ENCODE measurements at places on chromosomes 7 and 10.

DNA sequence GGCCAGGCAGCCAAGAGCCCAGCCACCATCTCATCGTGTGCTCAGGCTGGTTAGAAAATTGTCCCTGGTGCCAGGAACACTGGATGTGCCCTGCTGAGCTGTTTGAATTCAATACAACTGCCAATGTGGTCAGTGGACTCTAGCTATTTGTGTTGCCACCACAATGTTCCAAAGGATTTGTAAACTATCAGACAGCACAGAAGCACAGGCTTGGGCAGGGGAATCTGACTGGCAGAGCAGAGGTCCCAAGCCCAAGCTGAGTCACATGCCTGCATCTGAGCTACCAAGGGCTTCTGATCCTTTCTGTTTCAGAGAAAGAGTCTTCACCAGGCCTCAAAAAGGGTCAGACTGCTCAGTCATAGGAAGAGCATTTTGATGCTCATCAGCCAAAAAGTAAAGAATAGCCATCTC is 232.1 kb upstream of the SEMA3C start:
- no peak for DNase-seq

DNA sequence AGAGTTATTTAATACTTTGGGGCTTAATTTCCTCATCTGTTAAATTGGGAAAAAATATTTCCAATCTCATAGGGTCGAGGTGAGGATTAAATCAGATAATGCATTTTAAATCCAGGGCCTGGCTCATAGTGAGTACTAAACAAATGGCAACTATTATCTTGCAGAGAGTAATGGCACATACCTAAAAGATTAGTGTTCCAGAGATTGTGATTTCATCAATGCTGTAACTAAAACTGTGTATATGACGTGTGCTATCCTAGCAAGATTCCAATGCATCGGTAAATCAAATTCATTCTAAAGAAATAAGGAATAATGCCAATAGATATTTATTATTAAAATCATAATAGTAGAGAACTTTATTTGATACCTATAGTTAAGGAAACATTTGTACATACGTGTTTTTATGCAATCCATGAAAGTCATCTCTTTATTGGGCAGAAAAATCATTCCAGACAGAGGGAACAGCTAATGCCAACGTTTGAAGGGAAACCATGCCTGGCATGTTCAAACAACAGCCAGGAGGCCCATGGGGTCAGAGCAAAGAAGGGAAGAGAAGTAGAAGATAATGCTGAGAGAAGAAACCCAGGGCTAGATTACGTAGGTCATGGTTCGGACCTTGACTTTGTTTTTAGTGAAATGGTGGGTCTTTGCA is 174.8 kb upstream of the AGR3 start:
- DNase-seq, result no peak

DNA sequence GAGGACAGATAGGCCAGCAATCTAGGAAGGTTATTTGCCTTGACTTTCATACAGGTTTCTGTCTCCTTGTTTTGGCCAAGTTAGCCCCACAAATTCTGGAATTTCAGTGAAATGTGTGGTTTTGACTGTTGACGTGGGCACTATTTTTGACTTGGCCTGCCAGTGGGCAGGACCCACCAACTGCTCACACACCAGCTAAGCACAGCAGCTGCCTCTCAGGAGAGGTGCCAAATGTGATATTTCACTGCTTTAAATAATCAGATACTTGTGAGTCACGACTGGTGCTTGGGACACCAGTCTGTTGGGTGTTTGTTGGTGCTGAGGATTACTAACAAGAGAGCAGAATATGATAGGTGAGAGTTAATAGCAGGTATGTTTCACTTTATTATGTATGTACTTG is 409.7 kb upstream of the MTPN start:
- DNase-seq, result no peak

DNA sequence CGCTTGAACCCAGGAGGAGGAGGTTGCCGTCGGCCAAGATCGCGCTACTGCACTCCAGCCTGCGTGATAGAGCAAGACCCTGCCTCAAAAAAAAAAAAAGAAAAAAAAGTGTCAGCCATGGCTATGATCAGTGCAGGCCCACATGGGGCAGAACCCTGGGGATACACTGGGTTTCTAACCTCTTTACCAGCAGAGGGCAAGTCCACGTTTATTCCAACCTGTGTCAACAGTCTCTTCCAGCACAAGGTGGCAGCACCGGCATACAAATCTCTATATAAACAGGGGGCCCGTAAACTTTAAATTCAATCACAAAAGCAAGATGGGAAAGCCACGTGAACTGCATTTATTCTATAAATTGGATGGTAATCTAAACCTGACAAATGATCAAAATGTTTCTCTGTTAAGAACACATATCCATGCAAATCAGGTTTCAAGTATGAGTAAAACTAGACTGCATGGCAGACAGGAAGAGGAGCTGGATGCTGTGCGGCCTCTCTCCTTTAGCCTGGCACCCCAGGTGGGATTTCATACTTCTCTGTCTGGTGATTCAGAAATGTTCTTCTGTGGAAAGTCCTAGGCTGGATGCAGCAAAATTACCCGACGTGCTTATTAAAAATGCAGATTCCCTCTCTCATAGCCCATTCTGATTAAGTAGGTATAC is 60.0 kb upstream of the STEAP1B start:
- peak; percentile 44 for DNase-seq

- DNase-seq, result no peak
Observed at GRCh38 chr7:157779206-157779605, 442.4 kb downstream of the DNAJB6 start.

DNA sequence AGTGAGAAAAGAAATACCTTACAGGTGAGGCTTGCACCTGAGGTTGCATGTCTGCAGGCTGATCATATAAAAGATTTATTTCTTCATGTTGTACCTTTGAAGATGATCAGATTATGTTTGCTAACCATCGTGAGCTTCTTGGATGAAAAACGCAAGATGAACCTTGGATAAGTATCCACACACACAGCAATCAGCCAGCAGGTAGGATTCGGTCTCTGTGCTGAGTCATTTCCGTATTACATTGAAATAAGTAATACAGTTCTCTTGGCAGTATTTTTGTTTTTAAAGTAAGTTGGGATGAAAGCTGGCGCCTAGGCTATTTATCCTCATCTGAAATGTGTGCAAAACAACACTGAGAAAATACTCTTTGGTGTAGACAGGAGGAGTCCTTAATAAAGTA is 109.0 kb upstream of the PRKCQ start:
- no peak for DNase-seq

DNA sequence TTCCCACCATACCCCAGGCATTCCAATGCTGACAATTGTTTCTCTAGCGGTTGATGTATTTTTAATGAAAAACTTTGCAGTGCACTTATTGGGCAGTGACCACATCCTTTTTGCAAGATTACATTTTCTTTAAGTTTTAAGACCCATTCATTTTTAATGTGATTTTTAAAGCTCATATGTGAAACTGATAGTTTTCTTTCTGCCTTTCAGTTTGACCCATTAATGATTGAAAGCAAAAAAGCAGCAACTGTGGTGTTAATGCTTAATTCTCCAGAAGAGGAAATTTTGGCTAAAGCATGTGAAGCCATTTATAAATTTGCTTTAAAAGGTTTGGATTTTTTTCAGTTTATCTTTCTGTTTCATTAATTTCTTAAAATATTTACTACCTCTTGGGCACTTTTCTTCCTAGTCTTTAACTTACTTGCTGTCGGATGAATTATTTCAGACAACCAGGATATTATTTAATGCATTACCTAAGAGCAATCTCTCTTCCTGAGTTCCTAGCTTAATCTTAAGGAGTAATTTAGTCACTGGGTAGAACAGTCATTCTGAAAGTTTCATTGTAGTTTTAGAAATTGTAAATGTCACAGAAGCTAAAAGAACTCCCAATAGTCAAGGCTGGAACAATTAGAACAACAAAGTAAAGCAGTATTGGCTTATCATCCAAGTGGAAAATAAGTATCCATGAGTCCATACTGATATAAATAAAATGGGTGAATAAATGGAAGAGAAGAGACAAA is 18.3 kb downstream of the ARMC3 start:
- no peak for DNase-seq

DNA sequence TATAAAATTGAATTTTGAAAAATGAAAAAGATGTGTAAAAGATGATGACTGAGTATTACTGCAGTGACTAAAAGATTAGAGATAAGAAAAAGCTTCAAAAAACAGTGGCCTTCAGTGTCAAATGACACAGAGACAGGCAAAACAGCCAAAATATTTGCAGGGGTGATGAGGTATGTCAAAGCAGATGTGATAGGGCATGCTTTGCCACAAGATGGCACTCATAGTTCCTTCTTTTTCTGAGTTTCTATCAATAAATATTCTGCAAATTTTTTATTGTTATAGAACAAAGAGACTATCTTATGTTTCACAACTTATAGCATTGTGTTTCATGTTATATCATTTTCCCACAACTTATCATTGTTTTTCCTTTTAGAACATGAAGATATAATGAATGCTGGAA is 344.1 kb upstream of the HPS1 start:
- no peak for DNase-seq

GRCh38 chr10:6787091-6787490 is 207.0 kb upstream of the PRKCQ start:
- no peak for DNase-seq

- no peak for DNase-seq
Observed at GRCh38 chr10:3745521-3745920, 39.5 kb downstream of the KLF6 start.

DNA sequence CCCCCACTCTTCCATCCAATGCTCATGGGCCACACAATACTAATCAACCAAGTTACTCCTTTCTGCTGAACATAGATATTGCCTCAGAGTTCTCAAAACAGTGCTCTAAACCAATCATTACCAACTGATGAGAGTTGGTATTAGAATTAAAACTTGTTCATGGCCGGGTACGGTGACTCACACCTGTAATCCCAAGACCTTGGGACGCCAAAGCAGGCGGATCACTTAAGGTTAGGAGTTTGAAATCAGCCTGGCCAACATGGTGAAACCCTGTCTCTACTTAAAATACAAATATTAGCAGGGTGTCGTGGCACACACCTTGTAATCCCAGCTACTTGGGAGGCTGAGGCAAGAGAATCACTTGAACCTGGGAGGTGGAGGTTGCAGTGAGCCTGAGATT is 8.2 kb downstream of the TM9SF3 start:
- no peak for DNase-seq

DNA sequence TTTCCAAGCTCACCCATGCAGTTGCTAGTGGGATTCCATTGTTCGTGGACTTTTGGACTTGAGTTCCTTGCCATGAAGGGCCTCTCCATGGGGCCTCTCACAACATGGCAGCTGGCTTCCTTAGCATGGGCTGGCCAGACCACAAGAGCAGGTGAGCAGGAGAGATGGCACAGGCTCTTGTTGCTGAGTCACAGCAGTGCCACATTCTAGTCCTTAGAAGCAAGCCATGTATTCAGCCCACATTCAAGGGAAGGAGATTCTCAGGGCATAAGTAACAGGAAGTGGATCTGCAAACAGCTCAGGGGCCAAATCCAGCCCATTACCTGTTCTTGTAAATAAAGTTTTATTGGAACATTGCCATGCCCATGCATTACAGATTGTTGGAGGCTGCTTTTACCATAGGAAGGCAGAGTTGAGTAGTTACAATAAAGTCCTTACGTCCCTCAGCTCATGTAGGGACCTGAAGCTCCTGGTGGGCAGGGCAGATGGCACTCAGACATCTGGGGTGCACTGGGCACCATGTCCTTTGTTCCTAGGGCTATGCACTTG is 481.5 kb upstream of the FOXK1 start:
- no peak for DNase-seq

- no peak for DNase-seq
Observed at GRCh38 chr10:26057466-26057865, 123.4 kb downstream of the MYO3A start.

Measured in CD4-positive, alpha-beta T cell (primary cell).